ENCODE measurements at places on chromosomes 5 and 9. TPM values are rescaled to one million over a fixed set of nuclear protein-coding genes. Genes with fewer than 3 reads are reported as not detected.
A peak's percentile ranks its signal among the peaks of the same experiment; 100 is the strongest.

The PDZD2 gene
- total RNA-seq: 0.29 TPM

DNA sequence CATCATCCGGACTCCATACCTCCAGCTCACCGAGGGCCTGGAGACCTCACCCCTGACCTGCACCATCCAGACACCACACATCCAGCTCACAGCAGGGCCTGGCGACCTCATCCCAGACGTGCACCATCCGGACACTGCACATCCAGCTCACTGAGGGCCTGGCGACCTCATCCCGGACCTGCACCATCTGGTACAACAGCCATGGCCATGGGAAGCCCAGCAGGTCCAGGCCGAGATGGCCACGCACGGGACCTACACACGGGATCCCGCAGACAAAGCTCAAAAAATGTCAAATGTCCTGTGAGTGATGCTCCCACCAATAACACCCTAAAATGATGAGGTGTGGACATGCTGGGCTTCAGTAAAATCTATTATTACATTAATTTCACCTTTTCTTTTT, 9.7 kb downstream of the TERT start:
- peak; percentile 50 for DNase-seq

DNA sequence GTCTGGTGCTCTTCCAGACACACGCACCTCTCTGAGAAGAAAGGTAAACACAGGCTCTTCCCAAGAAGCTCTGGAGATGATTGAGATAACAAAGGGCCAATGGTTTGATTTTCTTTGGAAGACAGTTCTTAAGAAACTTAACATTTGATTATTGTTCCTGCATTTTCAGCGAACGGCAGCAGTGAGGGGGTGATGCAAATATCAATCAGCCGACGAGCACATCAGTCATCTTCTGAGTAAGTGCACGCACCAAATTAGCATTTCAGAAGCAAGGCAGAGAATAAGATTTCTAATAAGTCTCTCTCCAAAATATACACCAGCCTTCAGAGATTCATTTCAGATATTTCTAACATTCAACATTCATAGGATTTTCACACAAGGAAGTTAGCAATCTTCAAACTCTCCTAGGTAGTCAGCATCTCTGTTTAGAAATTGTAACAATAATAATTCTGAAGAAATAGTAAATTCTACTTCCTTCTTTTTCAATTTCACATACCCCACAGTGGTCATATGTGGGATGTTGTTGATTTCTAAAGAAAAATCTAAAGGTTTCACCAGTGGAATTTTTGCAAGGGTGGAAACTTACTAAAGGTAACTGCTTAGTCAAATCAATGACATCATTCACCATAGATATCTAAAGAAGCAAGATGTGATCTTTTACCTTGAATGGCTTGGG, 250.3 kb downstream of the SEC61B start:
- DNase-seq: no peak

DNA sequence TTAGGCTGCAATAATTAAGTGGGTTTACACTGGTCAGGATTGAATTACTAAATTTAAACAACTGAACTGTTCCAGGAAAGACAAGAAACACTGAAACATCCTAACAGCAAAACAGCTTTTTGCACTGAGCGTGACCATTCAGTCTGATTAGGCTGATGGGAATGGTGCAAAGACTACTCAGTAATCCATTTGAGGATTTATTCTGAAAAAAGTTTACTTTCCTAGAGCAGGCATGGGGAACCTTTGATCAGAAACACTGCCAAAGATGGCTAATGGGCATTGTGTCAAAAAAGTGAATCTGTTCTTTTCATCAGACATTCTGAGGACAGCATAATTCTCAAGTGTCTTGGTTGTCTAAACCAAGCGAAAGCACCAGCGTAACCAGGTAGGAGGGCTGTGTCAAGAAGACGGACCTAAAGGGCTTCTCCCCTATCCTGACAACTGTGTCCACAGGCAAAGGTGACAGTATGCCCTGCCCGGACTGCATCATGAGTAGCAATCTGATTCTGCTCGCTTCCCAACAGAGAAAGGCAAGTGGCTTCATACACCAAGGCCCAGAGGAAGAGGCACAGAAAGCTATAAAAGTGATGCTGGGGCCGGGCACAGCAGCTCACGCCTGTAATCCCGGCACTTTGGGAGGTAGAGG, 33.3 kb downstream of the FBXW2 start:
- no peak for DNase-seq

The IRX4 gene
- total RNA-seq: not detected

The FAT2 gene
- 0.59 TPM for total RNA-seq

The SPATA31A3 gene
- not detected for total RNA-seq

The N4BP3 gene
- total RNA-seq: under 0.01 TPM

The C7 gene
- 0.88 TPM for total RNA-seq

- DNase-seq: peak; percentile 27
Observed at GRCh38 chr9:81801190-81801589, 111.8 kb upstream of the TLE1 start.

DNA sequence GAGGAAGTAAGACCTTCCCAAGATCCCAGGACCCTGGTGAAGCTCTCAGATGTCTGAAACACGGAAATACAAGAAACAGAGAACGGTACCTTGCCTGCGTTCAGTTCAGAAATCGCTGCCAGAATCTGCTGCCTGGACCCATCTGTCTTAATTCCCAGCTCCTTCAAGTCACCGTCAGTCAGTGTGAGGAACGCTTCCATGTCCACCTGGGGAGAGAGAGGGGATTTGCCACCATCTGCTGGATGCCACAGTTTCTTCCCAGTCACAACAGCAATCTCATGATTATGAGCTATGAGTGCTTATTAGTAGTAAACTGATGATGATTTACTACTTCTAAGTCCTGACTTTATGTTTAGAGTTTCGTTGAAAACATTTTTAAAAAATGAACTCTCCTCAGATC, 36.7 kb upstream of the GABBR2 start:
- no peak for DNase-seq

DNA sequence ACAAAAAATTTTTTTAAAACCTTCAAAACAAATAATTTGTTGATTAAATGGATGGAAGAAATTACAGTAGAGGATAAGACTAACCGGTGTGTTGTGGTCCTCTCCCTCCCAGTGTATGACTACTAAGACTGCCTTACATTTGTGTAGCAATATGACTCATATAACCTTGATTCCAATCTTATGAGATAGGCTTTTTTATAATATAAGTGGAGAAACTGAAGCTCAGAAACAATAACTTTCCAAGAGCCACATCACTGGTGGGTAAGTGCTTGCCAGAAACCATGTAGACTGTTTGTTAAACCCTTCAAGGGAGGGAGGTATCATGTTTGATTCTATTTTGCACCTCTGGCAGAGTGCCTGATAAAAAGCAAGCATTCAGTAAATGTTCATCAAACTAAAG, 47.5 kb downstream of the NLN start:
- DNase-seq: peak; percentile 88

DNA sequence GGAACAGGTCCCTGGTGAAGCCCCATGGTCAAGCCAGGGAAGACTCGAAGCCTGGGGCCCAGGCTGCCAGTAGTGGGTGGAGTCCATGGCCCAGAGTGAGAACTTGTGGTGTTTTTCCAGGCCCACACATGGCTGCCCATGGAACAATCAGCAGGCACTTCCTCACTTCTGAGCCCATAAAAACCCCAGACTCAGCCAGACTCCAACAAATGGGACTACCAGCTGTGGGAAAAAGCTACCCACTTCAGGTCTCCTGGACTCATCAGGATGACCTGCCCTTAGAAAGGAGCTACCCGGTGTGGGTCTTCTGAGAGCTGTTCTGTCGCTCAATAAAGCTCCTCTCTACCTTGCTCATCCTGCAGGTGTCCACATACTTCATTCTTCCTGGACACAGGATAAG, 108.9 kb downstream of the ST8SIA4 start:
- DNase-seq: no peak

The SNCAIP gene
- total RNA-seq: 6.2 TPM

The DMGDH gene
- 7.2 TPM for total RNA-seq

DNA sequence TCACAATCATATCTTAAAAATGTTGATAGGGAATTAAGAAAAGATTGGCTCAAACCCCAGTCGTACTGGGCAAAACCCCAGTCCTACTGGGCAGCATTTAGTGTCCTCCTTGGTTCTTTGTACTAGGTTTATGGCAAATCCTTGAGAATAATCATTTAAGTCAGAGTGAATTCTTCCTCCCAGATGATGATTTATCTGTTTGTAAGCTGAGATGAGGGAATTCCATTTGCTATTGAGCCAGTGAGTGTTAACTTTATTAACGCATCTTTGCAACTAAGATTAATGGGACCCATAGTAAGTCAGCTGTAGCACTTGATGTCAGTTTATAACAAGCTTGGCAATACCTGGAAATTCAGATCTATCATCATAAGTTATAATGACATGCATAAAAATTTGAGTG, 821.8 kb upstream of the DMAC1 start:
- no peak for DNase-seq

DNA sequence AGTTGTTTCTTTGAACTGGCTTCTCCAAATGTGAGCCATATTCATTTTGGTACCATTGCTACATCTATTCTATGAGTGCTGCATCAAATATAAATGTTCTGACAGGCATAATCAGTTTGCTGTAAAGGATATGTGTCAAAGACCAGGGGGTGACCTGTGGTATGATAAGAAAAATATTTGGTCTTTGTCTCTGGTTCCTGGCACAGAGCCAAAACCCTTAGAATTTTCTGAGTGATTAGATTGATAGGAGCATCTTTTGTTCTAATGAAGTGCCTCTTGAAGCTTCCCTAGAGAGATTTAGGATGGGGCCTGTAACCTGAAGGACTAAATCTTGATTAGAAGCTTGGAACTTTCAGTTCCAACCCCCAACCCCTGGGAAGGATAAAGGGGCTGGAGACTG, 256.3 kb downstream of the NNT start:
- DNase-seq: no peak

- DNase-seq: no peak
Observed at GRCh38 chr5:132451387-132451786, 39.2 kb downstream of the IRF1 start.

DNA sequence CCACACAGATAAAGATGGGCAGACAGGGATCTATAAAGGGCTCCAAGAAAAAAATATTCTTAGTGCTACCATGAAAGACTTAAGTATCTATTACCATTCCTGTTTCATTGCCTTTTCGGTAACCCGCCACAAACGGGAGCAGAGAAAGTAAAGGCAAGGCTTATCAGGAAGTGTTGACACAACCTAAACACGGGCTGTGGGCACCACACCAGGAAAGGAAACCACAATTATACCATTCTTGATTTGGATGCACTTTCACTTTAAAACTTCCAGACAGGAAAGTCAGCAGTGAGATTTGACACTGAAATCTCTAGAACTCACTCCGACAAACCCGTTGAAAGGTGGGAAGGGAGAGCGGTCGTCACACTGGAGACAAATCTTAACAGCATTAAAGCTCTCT, 6.5 kb downstream of the TLE1 start:
- peak; percentile 22 for DNase-seq

The ODF2 gene
- 26.4 TPM for total RNA-seq

The ANGPTL2 gene
- 72.5 TPM for total RNA-seq

GRCh38 chr9:447230-448025, 232.8 kb downstream of the DOCK8 start:
- DNase-seq: no peak

DNA sequence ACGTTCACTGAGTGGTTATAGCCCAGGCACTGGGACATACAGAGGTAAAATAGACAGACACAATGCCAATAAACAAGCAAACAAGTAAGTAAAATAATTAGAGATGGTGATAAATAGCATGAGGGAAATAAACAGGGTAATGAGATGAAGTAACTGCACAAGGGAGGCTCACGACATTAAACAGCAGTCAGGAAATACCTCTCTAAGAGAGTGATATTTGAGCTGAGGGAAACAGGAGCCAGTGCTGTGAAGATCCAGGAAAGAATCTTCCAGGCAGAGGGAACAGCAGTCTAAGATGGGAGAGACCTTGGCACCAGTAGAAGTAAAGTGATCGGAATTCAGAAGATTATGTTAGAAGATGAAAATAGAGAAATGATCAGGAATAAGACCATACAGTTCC, 279.4 kb downstream of the HINT1 start:
- DNase-seq: no peak

The PFDN1 gene
- 65.9 TPM for total RNA-seq

GRCh38 chr5:174059247-174059646, 13.7 kb downstream of the NSG2 start:
- no peak for DNase-seq

The BTNL8 gene
- not detected for total RNA-seq

The ACOT12 gene
- total RNA-seq: not detected

- peak; percentile 54 for DNase-seq
Observed at GRCh38 chr9:27117489-27118135, 8.6 kb downstream of the TEK start.

DNA sequence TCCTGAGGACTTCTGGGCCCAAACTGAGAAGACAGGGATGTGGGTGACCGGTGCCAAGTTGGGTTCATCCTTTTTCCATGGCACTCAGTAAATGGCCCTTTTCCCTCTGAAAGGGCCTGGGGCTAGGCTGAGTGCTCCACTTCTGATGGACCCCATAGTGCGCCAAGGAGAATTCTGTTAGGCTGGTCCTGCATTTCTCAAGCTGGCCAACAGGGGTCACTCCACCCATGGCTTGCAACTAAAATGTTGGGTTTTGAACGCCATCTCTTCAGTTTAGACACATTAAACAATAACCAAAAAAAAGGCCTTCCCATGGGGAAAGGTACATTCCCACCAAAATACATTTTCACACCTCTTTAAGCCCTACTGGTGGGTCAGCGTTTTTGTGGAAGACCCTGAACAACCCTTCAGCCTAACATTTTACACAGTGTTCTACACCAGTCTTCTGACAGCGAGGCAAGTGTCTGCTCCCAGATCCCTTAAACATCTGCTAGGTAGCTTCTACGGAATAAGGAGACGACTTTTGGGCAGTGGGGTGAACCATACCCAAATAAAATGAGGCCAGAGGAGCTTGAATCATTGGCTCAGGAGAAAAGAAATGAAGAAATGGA, 27.3 kb downstream of the CNTFR start:
- DNase-seq: no peak

DNA sequence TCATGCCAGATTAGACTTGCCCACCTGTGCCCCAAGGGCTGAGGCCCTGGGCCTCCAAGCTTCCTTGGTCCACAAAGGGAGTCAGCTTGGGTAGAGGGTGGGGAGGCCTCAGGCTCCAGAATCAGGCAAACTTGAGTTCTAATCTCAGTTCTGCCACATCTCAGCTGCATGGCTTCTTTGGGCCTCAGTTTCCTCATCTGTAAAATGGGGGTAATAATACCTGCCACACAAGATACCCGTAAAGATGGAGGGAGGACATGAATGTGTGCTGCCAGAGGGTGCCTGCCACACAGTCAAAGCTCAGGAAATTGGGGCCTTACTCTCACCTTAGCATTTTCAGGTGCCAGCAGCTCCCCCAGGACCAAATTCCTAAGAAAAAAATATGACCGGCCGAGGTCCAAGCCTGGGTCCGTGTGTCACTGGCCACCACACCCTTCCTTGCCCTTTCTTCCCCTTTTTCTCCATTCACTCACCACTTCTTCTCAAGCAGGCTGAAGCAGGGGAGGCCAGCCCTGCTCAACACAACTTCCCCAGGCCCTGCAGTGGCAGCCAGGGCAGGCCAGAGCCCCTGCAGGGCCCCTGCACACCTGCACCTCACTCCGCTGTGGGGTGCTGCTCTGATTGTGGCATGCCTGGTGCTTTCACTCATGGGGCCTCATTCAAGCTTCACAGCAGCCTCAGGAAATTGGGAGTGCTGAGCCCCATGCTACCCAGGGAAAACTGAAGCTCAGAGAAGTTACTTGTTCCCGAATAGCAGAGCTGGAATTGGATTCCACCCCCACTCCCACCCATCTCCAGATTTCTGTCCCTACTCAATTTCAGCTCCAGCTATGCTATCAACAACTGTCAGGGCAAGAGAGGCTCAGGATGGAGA, 3.9 kb downstream of the RGS14 start:
- peak; percentile 53 for DNase-seq
